Dermis blood vessel endothelial cell (primary cell): ENCODE measurements at places on chromosomes 3 and 15. TPM values are rescaled to one million over a fixed set of nuclear protein-coding genes. Genes with fewer than 3 reads are reported as not detected.

Gene RLBP1
- total RNA-seq: not detected in 2 replicates

Gene CILP
- total RNA-seq: not detected in 2 replicates

Gene THPO
- not detected in 2 replicates for total RNA-seq

Gene C3orf49
- total RNA-seq: not detected in 2 replicates

Gene OR5K2
- total RNA-seq: not detected in 2 replicates

Gene UBA7
- 44.2 and 58.5 TPM in 2 replicates for total RNA-seq

Gene SIDT1
- 0.09 TPM in 1 of 2 replicates, not detected in the other for total RNA-seq

Gene PPP2R3A
- 7.3 and 9.9 TPM in 2 replicates for total RNA-seq

Gene LRRC49
- total RNA-seq: 4.9 and 6.3 TPM in 2 replicates

Gene ADAMTSL3
- total RNA-seq: 6.0 and 15.1 TPM in 2 replicates

Gene MESP1
- 0.14 and 0.34 TPM in 2 replicates for total RNA-seq

GRCh38 chr3:10602769-10603768, 97.7 kb upstream of the ATP2B2 start:
- DNase-seq: no peak

- DNase-seq: no peak
These were observed 232.7 kb upstream of the ATP10A start for GRCh38 chr15:26095710-26096330.

DNA sequence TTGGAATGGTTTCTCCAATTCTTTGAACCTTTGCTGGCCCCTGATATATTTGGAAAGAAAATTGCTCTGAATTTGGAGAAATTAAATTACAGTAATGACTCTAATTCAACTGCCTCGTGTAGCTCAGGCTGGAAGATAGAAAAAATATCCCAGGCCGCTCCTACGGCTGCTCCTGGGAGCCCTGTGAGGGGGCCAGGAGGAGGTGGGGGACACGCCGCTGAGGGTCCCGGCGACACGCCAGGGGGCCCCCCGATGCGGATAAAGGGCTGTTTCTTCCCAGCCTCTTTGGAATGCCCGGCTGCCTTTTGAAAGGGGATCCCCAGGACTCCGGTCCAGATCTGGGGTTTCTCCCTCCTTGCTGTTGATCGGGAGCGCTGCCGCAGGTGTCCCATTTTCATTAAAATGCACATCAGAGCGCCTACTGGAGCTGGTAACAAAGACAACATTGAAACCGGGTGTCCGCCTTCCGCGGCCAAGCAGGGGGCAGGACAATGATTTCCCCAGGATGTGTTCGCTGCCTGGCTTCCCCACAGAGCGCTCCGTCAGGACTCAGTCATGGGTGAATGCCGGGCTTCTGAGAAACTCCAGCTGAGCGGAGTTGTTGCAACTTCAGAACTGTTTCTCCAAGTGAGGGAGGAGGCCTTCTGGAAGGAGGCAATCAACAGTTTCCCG, 200.1 kb upstream of the KBTBD8 start:
- peak; percentile 56 for DNase-seq

GRCh38 chr15:81982808-81983207, 63.0 kb downstream of the MEX3B start:
- DNase-seq: no peak

DNA sequence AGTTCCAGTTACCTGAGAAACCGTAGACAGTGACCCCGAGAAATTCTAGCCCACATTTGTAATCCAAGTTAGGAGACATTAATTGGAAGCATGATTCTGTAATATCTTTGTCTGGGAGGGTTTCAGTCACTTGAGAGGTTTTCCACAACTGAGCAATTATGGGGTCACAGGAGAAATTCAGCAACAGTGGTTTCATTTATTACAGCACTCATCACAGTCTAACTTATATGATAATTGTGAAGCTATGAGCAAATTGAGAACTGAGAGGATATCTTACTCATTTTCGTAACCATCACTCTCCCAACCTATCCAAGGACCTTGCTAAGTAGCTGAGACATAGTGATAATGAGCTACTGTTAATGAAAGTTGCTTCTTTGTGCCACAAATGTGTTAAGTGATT, 328.5 kb upstream of the PPP2R3A start:
- no peak for DNase-seq

DNA sequence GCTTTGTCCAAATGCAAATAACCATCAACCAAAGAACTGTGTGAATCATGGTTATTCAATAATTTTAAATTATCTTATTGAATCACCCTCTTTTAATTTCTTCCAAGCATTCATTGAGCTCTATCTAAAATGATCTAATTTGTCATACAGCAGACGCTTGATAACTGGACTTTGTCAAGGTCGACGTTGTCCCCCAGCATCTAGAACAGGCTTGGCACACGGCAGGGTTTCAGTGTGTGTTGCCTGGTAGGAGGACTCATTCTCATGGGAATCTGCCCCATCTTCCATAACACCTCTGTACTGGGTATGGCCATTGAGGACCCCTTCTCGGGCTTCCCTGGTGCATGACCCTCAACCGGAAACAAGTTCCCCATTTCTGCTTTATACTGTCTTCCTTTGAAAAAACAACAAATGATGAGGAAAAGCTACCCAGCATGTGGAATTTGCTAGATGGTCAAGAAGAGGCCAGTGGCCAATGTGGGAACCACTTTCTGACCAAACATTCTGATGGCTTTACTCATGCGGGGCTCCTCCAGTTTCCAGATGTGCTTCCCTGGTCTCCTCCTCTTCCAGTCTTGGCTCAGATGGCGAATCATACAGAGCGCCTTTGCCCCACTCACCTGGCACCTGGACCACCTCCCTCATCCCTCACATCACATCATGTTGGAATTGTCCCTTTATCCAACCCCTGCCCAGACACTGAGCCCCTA, 41.7 kb upstream of the SEC22A start:
- no peak for DNase-seq

DNA sequence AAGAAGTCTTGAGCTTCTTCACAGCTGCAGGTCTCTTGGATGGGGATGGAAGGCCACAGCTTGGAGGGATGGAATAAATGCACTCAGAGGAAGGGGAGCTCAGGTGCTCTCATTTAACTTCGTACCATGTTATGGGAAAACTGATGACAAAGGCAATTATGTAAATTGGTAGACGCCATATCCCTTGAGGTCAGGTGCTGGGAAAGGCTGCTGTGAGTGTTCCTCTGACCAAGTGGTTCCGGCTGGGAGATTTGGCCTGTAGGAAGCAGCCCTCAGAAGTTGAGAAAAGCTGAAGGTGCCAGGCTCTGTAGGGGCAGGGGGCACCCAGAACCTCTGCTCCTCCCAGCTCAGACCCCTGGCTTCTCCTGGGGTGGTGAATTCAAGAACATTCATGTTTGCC, 47.1 kb downstream of the FAH start:
- DNase-seq: no peak

- DNase-seq: no peak
These were observed 20.9 kb downstream of the SSUH2 start for GRCh38 chr3:8623741-8624140.

DNA sequence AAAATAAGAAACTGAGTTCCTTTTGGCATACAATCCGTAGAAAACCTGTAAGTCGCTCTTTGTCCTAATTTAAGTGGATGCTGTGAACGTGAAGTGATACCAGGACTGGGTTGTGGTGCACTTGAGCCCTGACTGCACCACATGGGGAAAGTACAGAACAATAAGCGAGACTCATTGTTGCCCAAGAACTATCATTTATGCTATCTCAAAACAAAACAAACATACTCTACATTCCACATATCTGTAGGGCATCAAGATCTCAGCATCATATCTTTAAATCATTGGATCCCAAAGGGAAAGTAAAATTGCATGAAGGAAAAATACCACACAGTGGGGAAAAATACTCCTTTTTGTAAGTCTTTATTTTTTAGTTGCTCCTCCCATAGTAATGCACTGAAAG, 580.3 kb downstream of the MECOM start:
- no peak for DNase-seq

DNA sequence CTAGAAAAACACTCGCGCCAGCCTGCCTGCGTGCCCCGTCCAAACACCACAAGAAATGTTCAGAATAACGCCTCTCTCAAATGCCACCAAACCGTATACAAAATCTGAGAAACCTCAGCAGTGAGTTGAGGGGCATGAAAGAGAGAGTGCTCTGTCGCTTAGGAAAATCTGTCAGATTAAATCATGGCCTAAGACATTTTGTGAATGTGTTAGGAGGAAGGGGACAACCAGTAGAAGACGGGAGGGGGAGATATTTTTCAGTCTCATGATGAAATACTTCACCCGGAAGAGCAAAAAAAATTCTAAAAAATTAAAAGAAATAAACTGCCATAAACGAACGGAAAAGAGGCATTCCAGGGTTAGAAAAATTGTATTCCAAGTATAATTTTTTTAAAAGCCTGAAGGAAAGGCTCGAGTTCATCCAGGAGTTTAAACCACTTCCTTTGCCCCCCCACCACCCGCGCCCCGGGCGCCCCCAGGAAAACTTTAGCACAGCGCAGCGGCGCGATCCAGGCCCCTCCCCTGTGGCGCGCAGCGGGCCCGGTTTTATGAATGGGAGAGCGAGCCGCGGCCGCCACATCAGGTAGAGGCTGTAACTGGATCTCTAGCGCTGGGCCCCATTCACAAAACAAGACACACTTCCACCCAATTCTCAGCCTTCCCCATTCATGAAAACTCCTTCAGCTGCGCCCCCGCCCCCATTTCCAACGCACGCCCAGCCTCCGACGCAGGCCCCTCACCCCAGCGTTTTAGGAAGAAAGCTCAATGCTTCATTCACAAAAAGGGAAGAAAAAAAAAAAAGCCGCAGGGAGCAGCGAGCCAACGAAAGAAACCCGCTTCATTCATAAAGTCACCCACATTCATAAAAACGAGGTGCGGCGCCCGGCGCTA, 1.4 kb downstream of the ETV5 start:
- peak; percentile 69 for DNase-seq

- DNase-seq: no peak
These were observed 66.2 kb upstream of the CORO2B start for GRCh38 chr15:68512598-68512997.

- no peak for DNase-seq
These were observed 79.5 kb upstream of the UMPS start for GRCh38 chr3:124650798-124651197.

DNA sequence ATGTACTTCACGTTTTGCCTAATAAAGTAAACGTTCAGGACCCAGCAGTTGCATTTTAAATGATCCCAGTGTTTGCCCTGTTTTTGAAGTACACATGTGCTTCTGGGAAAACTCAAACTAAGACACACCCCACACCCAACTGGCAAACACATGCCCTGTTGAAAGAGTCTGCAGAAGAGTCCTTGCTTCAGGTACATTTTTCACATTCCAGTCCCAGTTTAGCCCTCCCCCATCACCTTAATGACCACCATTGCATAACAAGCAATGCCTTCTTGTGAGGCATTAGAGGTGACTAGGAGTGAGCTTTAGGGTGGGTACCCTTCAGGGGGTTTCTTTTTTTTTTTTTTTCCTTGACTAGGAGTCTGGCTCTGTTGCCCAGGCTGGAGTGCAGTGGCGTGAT, 322.3 kb downstream of the CNTN4 start:
- no peak for DNase-seq

- DNase-seq: no peak
These were observed 548 bp upstream of the BTBD1 start for GRCh38 chr15:83067638-83067962.

DNA sequence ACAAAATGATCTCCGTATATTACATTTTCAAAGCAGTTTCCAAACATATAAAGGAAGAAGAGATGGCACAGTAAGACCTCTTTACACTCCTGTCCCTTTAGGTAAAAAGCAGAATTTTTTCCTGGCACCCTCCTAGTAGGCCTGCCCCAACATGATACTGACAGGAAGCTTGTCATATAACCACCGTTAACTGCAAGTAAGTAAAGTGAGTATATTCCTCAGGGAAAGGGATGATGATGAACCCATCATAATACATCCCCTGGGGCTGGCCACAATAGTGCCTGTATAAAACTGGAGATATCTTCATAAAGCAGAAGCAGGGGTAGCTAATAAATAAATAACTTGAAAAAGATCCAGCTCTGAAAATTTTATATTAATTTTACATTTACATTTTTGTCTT, 893.0 kb downstream of the DIPK2A start:
- DNase-seq: no peak

GRCh38 chr3:123586968-123587367, 2.1 kb upstream of the HACD2 start:
- DNase-seq: no peak

DNA sequence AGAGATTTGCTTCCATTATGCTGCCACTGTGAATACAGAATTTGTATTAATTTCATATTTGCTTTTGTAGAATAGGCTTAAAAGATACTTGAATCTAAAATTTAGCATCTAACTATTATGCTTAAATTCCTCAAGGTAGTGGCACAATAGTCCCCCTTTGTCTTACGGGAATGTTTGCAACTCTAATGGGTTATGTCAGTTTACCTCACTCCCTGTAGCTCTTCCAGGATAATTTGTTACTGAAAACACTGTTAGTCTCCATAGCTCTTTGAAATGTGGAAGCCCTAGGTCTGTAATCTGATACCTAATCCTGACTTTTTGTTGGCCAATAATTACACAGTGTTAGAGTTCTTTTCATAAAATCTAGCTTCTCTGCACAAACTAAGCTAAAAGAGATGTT, 433.4 kb downstream of the PYDC2 start:
- DNase-seq: no peak

DNA sequence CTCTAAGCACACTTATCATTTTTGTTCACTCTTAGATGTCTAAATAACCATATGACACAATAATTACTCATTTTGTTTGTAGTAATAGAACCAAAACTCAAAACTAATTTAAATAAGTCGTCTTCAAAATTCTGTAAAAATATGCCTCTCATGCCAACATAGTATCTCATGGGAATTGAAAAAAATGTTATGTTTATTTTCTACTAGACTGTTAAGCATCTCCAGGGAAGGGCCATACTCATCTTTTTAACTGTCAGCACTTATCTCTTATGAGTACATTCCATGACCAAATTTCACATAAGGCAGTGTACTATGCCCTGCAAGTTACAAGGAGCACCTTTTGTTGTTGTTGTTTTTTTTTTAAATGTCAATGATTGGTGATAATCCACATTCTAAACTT, 18.3 kb upstream of the USF3 start:
- no peak for DNase-seq

DNA sequence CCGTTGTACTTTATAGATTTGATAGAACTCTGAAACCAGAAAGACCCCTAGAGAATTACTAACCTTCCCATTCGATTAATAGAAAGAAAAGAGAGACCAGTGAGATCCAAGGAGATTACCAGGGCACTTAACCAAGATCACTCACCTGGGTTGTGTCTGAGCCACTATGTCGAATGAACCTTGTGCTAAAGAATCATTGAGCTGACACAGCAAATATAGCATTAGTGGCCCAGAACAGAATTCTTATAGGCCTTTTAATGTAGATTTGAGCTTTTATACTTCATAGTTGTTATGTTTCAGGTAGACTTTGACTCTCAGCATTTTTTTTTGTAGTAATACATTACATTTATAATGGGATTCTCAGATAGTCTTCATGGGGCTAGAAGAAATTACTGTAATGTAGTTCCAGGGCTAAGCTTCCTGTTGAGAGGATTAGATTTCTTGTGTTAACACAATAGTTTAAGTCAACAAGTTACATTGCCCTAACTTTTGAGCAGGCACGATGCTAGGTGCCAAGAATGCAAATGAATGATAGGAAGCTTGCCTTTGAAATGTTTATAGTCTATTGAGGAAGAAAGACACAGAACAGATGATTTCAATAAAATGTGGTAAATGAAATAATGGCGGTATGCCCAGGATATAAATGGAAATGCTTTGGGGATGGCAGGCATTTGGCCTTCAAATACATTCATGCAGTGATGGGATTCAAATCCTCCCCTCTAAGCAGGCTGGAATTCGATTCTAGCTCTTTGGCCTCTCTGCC, 24.4 kb upstream of the ABHD10 start:
- DNase-seq: peak; percentile 63
